ENCODE measurements at places on chromosomes 3 and 15. TPM values are rescaled to one million over a fixed set of nuclear protein-coding genes. Genes with fewer than 3 reads are reported as not detected.

DNA sequence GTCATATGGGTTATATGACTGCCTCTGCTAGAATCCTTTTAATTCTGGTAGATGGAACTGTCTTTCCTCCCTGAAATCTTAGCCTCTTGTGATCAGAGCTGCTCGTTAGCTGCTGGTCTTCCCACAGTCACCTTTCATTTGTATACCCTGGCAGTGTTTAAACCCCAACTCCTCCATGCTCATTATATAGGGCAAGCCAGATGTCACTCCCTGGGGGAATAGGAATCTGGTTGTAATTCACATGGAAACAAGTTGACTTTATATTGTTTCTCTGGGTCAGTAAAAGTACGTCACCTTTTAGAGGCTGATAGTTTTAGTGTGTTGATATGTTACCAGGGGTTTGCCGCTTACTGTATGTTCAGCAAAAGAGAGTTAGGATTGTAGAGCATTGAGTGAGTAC, 103.5 kb downstream of the ITPR1 start:
- no peak for DNase-seq

DNA sequence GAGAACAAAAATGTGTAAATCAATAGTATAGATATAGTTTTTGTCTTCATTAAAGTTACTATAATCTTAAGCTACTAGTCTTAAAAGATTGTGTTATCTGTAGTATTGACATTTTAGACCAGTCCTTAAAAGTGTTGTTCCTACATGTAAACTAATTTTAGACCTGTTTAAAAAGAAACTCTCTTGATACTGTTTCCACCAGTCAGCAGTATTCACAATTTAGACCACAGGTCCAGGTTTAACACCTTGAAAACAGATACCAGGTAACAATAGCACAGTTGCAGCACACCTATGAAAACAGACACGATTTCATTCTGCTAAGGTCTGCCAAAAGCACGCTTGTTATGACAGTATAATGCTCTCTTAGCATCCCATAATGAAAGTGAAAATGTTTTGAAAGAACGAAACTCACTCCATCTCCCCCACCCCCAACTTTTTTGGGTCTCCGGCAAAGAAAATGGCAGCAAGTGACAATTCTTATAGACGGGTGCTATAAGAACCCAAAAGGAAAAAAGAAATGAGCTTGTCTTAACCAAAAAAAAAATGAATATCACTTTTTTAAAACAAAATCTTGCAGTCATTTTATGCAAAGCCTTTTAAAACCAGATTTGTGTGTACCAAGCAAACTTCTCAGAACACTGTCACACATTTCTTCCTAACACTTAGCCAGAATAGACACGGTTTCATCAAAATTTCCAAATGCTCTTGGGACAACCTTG, 1.6 kb downstream of the EIF4E3 start:
- DNase-seq, result no peak

DNA sequence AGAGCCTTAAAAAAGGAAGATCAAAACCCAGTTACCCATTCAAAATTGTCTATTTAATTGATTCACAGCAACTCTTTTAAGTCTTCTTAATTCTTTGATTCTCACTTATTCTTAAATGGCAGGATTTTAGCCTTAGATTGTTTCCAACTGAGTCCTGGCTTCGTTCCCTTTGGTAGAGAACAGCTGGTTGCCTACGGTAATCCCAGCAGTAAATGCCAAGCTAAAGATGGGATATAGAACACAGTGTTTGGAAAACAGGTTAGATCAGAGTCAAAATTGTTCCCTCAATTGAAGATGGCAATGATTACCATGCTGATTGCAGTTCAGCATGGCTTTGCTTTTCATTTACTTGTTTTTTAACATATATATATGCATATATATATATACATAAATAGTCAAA, 300.9 kb downstream of the PYDC2 start:
- no peak for DNase-seq

- no peak for DNase-seq
Observed at GRCh38 chr3:11477407-11477911, 166.3 kb downstream of the VGLL4 start.

- DNase-seq, result no peak
Observed at GRCh38 chr3:32643354-32643753, 41.6 kb upstream of the CNOT10 start.

Gene ADAMTSL3
- 3.3 TPM for total RNA-seq

Data from ovary (tissue), 10 donors.